Activated CD4-positive, alpha-beta memory T cell treated with anti-CD3 and anti-CD28 coated beads for 36 hours (primary cell): ENCODE measurements at places on chromosomes 2 and 18. TPM values are rescaled to one million over a fixed set of nuclear protein-coding genes. Genes with fewer than 3 reads are reported as not detected.

BMP10 gene
- not detected for total RNA-seq

ALPP gene
- not detected for total RNA-seq

- DNase-seq, result no peak
Observed at GRCh38 chr2:67873916-67874315, 188.9 kb downstream of the C1D start.

GRCh38 chr18:25275412-25276001, 76.5 kb downstream of the ZNF521 start:
- DNase-seq, result no peak

DNA sequence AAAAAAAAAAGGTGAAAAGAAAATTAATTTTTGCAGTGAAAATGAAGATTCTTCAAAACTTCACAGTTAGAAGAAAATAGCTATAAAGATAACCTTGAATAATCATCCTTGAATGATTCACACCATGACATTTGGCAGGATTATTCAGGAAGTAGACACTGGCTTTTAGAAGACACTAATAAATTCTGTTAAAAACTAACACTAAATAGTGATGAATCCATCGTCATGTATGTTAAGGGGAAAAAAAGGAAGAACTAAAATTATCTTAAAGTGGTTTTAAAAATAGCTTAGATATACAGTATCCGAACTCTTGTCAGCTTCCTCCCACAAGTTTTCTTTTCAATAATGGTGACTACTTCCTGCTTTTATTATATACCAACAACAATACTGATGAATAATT, 10.2 kb downstream of the USP37 start:
- no peak for DNase-seq

DNA sequence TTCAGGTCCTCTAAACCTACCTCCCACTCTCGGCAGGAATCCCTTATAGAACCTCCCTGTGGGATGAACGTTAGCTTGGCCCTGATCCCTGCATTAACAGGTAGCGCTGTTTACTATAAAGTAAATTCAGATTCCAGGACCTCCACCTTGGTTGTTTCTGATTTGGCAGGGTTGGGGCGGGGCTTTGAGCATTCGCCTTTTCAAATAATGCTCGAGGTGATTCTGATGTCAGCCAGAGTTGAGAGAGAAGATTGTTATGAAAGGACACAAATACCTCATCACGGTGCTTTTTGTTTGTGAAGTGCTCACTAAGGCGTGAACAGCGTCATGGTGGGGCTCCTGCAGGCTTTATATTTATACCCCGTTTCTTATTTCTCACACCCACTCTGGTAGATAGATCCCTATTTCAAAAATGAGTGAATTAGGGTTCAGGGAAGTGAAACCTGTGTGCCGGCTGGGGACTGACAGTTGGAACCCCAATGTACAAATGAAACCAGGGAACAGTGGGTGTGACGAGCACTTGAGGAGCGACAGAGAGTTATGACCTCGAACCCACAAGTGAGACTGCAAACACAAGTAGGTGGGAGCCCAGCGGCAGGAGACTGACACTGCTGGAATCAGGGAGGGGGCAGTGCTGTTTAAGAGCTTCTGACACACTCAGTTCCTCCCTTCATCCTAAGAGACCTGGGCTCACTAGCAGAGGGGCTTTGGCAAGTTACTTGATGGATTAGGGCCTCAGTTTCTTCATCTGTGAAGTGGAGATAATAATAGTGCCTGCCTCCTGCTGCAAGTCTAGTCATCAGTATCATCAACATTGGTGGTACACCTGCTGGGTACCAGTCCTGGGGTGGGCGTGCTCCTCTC, 14.2 kb upstream of the CXCR4 start:
- peak; percentile 85 for DNase-seq

GRCh38 chr2:20167356-20167755, 57.6 kb downstream of the SDC1 start:
- DNase-seq, result no peak

DNA sequence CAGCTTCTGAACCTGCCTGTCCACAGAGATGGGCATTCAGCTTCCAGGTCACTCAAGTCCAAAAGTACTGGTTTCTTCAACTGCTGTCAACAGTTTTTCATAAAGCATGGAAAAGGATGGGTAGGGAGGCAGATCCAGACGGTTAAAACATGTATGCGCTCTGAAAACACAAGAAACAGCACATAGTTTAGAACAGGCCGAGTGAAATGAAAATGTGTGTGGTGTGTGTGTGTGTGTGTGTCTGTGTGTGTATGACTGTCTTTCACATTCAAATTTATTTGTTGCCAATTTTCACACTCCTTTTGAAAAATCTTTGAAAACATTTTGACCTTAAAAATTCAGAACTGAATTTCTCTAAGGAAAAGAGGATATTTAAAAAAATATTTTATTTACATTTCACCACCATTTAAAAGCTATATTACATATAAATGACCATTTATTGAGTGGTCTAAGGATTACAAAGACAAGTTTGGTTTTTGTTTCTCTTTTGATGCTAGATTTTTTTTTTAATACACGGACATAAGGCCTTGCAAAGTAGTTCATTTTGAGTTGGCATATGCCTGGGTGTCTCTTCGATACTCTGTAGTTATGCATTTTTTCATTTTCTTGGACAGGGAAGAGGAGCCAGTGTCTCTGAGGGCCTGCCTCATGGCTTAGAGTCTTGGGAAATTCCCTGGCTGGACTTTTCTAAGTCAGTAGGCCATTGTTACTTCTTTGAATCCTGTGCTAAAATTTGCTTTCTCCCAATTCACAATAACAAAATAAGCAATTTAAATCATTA, 30.0 kb upstream of the STK17B start:
- no peak for DNase-seq

GRCh38 chr2:7476371-7476770, 559.2 kb downstream of the RNF144A start:
- DNase-seq, result no peak

GRCh38 chr2:27041752-27042151, 9.0 kb downstream of the TMEM214 start:
- no peak for DNase-seq

STEAP3 gene
- 0.12 TPM for total RNA-seq
